T-helper 22 cell (primary cell): ENCODE measurements at places on chromosomes 3 and 15.

DNA sequence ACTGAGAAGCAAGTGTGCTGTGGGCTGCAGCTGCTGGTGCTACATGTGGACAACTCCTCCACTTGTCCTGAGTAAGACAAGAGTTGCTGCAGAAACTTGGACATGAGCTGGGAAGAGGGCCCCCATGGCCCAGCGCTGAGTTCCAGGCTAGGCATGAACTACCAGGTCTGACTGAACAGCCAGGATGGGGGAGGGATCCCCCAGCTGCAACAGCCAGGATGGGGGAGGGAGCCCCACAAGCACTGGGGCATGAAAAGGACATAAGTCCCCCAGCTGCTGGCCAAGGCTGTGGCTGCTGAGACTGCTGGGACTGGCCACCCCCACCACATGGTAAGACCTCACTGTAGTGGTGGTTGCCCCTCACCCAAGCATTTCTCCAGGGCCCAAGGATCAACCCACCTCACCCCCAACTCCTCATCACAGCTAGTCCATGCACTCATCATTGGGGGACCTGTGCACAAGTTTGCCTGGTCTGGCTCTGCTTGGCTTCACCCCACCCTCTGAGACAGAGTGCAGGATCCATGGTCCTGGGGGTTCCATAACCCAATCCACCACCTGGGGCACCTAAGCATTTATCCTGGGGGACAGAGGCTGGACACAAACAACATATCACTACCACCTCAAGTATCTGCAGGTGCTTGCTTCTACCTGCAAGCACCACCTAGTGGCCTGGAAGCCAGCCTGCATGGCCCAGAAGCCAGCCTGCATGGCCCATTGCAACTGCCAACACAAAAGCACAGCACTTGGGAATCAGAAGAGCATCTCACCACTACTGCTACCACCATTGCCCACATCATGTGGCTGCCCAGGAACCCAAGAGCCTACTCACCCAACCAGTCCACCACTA lies 84.5 kb upstream of the STT3B start:
- DNase-seq = no peak

DNA sequence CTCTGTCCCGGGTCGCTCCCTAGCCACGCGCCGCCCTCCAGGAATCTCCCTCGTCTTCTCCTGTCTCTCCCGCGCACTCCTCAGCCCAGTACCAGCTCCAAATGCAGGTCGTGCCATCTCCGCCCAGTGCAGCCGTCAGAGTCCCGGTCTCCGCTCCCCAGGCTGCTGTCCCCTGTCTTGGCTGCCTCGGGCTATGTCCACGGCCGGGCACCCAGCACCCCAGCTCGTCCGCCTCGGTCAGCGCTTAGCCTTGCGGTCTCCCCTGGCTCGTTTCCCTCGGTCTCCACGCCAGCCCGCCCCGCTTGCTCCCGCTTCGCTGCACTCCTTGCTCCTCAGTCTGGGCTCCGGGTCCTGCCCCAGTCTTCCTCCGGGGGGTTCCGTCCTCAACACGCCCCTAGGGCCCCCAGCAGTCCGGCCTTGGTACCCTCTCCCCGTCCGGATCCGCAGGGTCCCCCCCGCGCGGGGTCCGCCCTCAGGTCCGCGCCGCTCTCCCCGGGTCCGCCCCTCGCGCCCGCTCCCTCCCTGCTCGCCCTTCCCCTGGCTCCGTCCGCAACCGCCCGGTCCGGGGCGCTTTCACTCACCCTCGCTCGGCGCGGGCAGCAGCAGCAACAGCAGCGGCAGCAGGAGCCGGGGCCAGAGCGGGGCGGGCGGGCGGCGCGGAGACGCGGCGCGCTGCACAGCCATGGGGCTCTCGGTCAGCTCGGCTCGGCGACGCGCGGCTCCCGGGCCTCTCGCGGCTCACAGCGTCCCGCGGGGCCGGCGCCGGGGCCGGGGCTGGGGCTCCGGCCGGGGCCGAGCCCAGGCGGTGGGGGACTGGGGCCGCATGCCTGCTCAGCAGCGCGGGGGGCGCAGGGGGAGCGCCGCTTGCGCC lies 462 bp downstream of the IGDCC3 start:
- no peak for DNase-seq

- DNase-seq = no peak
Measured at GRCh38 chr3:25171118-25171807, 256.8 kb upstream of the RARB start.

DNA sequence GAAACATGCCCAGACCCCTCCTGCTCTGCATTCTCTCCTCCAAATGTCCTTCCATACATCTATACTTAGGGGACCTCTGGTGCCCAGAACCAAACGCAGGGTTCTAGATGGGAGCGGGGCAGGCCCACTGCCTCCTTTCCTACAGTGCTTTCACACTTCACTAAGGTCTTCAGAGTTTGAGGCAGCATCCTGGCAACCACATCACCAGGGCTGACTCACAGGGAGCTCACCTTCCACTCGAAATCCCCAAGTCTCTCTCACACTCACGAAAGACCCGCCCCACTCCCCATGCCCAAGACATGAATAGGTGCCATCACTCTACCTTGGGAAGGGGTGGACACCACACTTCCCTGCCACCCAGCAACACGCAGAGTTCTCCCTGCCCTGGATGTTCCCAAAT lies 18.9 kb downstream of the HOMER2 start:
- DNase-seq = no peak

DNA sequence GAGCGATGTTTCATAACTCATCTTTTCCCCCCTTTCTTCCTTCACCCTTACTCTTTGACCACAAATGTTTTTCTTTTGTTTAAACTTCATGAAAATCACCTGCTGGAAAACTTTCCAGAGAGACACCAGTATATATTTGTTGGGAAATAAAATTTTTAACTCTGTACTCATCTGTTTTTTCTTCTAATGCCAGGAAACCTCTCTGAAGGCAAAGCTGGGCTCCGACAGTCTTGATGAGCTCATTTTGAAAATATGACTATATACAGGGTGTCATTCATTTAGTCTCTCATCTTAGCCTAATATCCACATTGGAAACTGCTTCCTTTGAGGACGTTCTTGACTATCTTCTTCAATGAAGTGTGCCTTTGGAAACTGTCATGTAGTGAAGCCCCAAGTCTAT lies 339.6 kb upstream of the ROBO2 start:
- no peak for DNase-seq

GRCh38 chr3:131081224-131081623 lies 54.5 kb downstream of the NEK11 start:
- no peak for DNase-seq

- DNase-seq = no peak
Measured at GRCh38 chr3:8996681-8997121, 33.4 kb upstream of the RAD18 start.

DNA sequence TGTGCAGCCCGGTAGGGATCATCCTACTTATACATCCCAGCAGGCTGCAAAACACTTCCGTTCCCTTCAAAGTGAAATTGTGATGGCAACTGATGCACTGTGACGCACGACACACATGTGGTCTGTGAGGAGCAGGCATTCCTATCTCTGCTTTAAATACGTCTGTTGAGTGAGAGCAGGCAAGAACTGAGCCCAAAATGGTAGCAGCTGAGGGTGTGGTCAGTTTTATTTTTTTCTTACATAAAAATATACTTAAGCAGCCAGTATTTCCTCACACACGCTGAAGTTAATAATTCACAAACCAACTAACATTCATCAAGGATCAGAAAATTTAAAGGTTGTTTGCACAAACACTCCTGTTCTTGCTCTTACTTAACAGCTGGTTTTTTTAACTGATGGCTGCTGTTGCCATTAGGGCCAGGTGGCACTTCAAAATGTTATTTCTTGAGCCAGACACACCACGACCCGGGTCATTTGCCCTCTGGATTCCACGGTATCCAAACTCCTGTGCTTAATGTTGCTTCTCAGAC lies 23.9 kb downstream of the LRIG1 start:
- no peak for DNase-seq

DNA sequence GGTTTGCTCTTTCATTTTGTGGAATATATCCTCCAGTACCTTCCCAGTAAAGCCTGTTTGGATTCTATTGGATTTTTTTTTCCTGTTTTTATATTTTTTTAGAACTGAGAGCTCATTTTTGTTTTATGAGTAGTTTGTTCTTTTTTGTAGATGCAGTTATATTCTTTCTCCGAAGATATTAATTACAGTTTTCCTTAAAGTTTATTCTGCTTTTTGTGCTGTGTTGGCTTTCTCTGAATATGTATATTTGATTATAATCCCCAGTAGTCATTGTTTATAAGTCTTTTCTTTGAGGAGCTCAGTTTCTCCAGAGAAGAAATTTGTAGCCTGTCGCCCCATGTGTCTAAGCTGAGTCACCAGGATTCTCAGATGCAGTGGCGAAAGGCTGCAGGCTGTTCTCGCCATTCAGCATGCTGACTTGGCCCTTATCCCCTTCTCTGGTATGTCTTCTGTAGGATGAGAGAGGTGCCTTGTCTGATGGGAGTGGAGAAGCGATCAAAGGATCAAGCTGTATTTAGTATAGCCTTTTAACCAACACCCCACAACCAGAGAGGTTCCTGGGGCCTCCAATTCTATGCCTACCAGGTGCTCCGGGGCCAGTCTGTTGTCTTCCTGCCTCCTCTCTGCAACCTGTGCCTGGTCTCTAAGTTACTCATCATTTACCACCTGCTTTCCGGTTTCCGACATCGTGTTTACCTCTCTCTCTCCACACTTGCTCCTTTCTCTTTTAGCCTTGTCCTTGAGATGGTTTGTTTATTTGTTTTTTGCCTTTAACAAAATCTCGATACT lies 31.7 kb upstream of the MFSD1 start:
- no peak for DNase-seq

- DNase-seq = no peak
Measured at GRCh38 chr3:145906755-145907154, 254.2 kb downstream of the PLOD2 start.

DNA sequence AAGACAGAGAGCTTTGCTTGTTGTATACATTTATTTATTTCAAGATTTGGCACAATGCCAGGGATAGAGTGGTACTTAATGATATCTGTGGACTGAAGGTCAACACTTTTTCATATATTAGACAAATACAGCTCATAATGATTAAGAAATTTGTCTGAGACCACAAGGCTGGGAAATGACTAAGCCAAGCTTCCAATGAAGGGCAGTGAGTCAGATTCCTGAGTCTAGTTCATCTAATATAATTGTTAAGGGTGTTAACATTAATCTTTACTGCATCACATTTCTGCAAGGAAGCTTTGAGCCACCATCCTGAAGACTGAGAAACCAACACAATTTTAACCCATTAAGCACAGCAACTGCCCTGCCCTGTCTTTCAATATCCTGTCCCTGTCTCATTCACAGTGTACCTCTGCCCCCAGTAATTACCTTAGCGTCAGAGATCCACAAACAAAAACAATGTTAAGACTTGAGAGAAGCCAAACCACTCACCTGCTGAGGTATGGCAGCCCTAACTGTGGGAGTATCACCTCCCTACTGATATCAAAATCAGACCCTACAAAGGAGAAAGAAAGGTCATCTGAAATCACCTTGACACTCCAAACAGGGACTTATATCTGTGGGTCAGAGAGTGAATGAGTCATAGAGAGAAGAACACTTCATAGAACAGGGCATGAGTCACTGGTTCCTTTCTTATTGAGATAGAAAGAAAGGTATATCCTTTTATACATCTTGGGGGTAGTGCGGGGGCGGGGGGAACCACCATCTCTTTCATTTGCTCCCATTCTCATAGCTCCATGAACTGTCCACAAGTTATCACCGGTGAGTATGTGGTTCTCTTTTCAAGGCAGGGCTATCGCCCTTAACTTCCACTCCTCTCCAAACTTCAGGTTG lies 74.7 kb downstream of the MAGI1 start:
- no peak for DNase-seq

GRCh38 chr3:2446146-2446545 lies 347.5 kb downstream of the CNTN4 start:
- no peak for DNase-seq

DNA sequence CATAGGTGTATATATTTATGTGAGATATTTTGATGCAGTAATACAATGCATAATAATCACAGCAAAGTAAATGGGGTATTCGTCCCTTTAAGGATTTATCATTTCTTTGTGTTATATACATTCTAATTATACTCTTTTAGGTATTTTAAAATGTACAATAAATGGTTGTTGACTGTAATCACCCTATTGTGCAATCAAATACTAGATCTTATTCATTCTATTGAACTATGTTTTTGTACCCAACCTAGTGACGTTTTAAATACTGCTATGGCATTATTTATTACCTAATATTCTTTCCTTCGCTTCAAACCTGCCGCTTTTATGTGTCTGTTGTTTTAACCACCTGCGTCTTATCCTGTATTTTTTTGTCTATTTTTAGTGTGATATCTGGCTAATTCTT lies 132.4 kb downstream of the ADAMTSL3 start:
- no peak for DNase-seq

GRCh38 chr3:129648391-129648790 lies 41.9 kb upstream of the PLXND1 start:
- no peak for DNase-seq

DNA sequence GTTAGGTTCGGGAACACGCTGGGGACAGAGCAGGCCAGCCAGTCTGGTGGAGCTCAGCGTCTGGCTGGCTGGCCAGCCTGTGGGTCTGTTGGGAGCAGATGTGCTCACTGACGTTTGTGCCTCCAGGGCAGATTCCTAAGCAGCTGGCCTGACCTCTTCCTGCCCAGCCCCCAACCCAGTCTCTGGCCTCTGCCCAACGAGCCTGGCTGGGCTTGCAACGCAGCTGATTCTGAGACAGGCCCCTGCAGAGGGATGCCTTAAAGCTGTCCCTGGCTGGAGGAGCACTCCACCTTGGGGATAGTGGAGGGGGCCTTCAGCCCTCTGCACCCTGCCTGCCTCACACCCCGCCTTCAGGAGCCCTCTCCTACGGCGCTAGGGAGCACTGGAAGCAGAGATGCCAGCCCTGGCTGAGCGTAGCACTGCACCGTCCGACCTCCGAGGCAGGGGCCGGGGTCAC lies 46.0 kb downstream of the KLF13 start:
- no peak for DNase-seq

- no peak for DNase-seq
Measured at GRCh38 chr15:73005446-73005845, 46.8 kb upstream of the NEO1 start.

DNA sequence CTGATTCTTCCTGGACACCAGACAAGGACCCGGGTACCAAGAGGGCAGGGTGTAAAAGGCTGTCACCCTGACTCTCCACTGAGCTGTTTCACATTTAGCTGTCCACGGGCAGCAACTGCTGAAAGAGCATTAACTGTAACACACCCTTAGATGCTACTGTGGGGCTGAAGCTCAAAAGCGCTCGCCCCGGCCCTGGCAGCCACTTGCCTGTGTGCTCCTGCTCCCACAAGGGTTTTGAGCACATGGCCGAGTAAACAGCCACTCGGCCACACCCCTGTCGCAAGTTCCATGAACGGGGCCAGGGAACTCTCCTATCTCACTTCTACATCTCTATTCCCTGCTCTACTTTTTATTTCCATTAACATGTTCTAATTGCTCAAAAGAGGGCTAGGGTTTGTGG lies 421.7 kb downstream of the TUSC7 start:
- DNase-seq = no peak

GRCh38 chr15:32659340-32660155 lies 18.0 kb downstream of the SCG5 start:
- no peak for DNase-seq

- no peak for DNase-seq
Measured at GRCh38 chr3:182238126-182238525, 526.4 kb downstream of the SOX2 start.
